Hematopoietic multipotent progenitor cell treated with erythropoietin and hydrocortisone succinate and interleukin-3 and kit ligand, for 17 days (in vitro differentiated cells): ENCODE measurements at places on chromosomes 11 and 22.

- no peak for DNase-seq
Observed at GRCh38 chr11:102194990-102195389, 84.7 kb downstream of the YAP1 start.

GRCh38 chr22:36493690-36494110, 12.3 kb upstream of the TXN2 start:
- DNase-seq, result no peak

- DNase-seq, result no peak
Observed at GRCh38 chr11:104531075-104531474, 367.1 kb upstream of the PDGFD start.

DNA sequence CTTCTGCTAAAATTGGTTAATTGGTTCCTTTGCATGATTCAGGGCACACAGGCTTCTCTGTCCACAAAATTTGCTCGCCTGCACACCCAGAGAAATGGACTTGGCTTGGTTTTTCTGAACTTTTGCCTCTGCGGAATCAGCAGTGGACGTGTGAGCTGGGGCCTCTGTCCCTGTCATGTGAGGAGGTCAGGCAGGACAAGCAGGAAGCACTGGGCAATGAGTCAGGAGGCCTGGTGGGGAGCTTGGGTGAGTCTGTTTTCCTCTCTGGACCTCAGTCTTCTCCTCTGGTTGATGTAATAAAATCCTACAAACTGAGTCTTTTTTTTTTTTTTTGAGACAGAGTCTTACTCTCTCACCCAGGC, 10.4 kb upstream of the CELSR1 start:
- DNase-seq, result no peak

- no peak for DNase-seq
Observed at GRCh38 chr11:60953781-60954180, 1.8 kb upstream of the SLC15A3 start.

GRCh38 chr11:46625406-46625805, 8.1 kb downstream of the ATG13 start:
- DNase-seq, result no peak

GRCh38 chr11:75302371-75302770, 49.1 kb downstream of the ARRB1 start:
- no peak for DNase-seq

GRCh38 chr11:7004482-7004881, 15.7 kb downstream of the ZNF214 start:
- no peak for DNase-seq

- no peak for DNase-seq
Observed at GRCh38 chr11:58577555-58578135, 1.2 kb upstream of the ZFP91 start.

DNA sequence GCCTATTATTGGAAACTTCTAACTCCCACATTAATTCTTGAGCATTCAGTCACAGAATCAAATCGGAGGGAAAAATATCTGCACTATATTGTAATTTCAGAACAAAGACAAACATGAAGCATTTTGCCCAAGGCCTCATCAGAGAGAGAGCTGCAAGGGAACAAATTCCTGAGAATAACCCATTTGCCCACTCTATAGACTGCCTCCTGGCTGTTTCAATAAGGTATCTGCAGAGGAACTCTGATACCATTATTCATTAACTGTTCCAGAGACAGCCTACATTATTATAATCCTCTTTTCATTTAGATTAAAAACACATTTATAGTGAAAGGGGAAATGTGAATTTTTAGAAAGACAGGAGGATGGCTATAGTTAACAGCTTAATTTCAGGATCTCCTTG, 663.9 kb downstream of the DLG2 start:
- no peak for DNase-seq

- no peak for DNase-seq
Observed at GRCh38 chr22:22838148-22838786, 49.3 kb upstream of the IGLL5 start.

DNA sequence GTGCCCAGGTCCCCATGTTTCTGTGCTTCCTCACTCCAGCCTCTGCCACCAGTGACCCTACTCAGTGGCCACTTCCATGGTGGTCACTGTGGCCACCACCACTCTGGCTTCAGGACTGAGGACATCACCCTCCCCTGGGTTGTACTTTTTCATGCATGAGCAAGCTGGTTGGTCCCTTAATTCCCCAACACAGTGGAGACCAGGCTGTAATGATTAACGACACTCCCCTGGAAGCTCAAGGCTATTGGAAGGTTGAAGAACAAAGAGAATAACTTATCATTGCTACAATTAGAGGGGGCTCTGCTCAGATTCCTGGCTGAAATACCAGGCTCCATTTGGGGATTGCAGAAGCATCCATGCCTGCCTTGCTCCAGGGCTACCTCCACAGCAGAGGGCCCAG, 10.5 kb downstream of the PLAAT4 start:
- no peak for DNase-seq
